T47D (cell line): ENCODE measurements at places on chromosomes 11 and 22.

- DNase-seq = no peak
Observed at GRCh38 chr11:60985991-60986915, 14.8 kb downstream of the CD6 start.

DNA sequence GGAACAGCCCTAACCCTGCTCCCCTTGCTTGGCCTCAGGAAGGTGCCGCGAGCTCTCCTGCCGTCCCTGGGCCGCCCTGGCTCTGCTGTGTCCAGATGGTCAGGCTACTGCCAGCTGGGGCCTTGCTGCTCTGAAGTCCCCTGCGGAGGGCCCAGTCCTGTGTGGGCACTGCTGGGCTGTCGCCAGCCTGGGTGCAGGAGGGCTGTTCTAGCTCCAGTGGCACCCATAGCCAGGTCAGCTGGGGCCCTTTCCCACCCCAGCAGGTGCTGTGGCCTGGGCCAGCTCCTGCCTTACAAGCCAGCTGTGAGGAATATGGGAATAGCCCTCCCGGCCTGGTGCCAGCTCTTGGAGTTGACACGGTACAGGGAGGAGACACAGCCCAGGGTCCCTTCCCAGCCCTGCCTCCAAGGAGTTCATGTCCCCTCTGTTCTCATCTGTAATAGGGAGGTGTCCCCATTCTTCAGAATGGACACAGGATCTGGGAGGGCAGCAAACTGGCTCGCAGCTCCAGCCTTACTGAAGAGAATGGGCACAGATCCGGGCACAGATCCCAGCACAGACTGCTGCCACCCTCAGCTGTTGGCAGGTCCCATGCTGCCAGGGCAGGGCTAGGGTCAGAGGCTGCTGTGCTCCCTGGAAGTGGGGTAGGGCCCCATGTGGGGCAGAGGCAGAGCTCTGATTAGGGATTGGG, 3.9 kb downstream of the DERL3 start:
- DNase-seq = no peak

DNA sequence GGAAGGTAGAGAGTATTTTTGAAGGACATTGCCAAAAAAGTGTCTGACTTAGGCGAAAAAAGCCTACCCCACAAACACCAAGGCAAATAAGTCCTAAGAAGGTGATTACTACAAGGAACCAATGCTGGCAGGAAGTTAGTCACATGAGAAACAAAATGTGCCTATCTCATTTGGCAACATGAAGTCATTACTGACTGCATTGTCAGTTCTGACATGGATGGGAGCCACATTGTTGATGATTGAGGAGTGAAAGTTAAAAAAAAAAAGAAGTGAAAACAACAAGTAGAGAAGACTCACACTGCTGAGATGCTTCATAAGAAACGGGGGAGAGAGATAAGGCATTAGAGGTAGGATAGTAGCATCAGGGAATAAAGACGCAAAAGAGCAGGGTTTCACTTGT, 141.5 kb upstream of the FAT3 start:
- no peak for DNase-seq

GRCh38 chr11:33060271-33060670, 20.9 kb downstream of the TCP11L1 start:
- no peak for DNase-seq

- DNase-seq = peak; percentile 45
Observed at GRCh38 chr11:67572747-67573419, 10.7 kb upstream of the GSTP1 start.

DNA sequence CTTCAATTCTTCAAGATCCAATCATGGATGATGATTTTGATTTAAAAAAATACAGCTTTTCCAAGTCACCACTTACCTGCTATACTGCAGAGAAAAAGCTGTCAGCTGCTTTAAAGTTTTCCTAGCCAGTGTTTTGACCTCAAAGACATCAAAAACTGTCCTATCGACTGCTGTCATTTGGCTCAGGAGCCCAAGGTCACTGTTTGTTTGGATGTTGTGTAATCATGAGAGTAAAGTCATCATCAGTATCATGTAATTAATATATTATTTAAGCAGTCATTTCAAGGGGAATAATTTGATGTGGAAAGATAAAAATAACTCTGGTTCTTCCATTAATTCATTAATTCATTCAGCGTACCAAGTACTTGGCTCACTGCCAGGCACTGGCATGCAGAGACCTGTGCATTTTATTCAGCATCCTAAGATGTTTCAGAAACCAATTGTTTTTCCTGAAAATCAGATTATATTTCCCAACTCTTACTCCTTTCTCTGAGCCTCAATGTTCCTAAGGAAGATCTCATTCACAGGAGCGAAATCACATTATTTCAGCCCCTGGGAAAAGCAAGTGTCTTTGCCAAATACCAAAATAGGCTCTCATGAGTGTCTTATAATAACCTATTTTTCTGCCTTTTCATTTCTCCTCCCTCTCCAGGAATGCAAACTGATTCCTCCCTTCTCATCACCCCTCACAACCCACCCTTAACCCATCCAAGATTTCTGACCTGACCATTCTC, 59.9 kb downstream of the SLC1A2 start:
- DNase-seq = no peak

DNA sequence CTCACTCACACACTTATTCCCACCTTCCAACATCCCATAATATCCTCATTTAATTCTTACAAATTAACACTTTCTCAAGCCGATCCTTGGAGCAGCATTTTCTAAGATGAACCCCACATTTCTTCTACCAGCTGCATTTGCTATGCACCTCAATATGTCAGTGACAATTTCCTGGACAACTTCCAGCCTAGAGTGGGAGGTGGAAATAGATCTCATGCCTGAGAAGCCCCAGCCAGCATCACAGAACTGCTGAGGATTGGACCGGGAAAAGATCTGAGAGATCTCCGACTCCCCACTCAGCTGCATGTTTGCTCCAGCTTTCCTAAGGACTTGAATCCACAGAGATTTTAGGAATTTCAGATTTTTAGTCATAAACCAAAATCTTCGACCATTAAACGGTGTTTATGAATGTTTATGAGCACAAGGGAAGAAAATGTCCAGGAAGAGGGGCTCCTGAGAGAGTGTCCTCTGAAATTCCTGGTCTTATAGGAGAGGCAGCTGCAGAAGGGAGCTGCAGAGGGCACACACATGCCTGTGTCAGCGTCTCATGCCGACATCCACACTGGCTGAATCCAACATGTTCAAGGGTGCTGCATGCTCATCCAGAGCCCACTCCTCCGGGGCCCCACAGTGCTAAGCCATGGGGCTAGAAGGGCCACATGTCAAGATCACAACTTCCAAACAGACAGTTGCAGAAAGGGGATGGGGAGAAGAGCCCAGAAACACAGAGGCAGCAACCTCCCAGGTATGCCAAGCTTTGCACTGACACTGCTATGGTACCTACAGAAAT, 68.6 kb downstream of the MICAL3 start:
- no peak for DNase-seq
